ENCODE measurements at places on chromosomes 4 and X.
A peak's percentile ranks its signal among the peaks of the same experiment; 100 is the strongest.

GRCh38 chr4:74104145-74104544, 5.2 kb upstream of the CXCL2 start:
- no peak for DNase-seq

DNA sequence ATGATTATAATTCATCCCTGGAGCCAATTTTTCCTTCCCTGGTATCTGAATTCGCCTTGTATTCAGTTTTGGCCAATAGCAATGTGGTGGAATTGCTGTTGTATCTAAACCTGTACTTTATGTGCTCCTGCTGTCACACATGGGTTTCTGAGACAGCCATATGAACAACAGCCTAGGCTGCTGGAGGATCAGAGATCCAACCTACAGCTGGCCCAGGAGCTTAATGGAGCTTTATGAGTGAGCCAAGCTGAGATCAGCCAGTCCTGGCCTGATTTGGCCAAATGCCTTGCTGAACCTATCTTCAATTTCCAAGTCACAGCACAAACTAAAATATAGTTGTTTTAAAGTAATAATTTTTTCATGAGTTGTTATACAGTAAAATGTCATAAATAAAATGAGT, 1071.5 kb downstream of the PCDH7 start:
- DNase-seq = no peak

GRCh38 chr4:100340512-100341485, 150.5 kb upstream of the DDIT4L start:
- no peak for DNase-seq

DNA sequence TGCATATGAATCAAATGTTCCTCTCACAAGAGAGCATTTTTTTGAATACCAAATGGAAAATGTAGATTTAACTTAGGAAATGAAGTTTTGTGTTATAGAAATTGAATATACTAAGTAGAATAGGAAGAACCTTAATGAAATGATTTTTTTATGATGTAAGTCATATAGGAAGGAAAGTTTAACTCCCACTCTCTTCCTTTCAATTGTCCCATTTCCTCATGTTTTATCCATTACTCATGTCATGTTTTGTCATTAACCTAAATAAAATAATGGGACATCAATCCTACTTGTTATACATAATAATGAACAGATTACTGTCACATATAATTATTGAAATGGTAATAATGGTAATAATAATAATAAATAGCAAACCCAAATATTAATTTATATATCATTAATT, 22.7 kb upstream of the SRD5A3 start:
- DNase-seq = no peak

GRCh38 chrX:33285550-33285949, 74.2 kb upstream of the DMD start:
- DNase-seq = no peak

DNA sequence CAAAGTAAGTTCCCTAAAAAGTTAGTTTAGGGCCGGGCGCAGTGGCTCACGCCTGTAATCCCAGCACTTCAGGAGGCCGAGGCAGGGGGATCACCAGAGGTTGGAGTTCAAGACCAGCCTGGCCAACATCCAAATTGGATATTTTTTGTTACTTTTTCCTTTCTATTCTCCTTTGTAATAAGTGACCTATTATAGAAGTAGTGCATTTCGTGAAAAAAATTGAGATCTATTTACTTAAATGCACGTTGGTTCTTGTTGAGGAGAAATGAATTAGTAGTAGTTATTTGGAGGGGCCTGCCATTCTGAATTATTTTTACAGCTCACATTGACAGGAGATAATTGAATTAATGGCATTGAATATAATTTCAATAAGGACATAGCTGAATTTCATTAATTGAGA, 22.3 kb upstream of the NDUFC1 start:
- no peak for DNase-seq

- DNase-seq = peak; percentile 56
Observed at GRCh38 chr4:74189331-74190043, 31.6 kb downstream of the MTHFD2L start.

DNA sequence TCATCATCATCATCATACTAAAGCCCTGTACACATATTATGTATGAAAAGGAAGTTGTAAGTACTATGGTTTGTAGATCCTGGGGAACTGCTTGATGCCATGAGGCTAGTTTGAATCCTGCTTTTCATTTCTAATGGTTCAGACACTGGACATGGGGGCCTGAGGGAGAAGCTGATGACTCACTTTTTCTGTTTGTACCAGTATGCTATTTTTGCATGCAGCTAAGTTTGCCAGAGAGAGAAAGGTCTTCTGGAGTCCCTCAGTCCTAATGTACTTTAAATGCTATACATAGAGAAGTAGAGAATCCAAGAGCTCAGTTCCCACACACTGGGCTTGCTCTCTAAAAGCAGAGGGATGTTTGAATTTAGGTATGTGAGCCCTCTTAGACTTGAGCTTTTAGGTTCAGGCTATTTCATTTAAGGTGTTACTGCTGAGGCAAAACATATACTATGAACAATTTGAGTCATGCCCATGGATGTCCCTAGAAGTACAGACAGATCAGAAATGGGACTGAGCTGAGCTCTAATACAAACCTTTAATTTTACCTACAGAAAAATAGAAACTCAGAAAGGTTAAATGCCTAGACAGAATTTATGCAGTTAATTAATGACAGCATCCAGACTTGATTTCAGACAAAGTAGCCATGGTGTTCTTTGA, 17.6 kb upstream of the HS3ST1 start:
- DNase-seq = no peak

Data from fibroblast of skin of right biceps (primary cell).